GF-D8 (cell line): ENCODE measurements at places on chromosomes 4 and X.

DNA sequence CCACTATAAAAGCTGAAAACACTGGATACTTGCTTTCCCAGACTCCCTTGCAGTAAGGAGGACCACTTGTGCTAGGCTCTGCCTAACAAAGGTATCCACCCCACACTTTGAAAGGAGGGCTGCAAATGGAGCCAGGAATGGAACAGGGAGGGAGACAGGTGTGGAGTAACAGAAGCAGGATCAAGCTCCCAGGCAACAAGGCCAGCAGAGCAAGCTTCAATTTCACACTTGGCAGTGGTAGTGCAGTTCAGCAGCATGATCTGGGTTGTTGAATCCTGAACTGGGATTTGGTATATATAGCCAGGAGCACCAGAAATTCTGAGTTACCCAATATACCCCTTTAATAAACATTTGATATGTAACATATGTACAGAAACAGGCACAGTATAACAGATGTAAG, 9.8 kb downstream of the LAMP2 start:
- DNase-seq, result no peak

DNA sequence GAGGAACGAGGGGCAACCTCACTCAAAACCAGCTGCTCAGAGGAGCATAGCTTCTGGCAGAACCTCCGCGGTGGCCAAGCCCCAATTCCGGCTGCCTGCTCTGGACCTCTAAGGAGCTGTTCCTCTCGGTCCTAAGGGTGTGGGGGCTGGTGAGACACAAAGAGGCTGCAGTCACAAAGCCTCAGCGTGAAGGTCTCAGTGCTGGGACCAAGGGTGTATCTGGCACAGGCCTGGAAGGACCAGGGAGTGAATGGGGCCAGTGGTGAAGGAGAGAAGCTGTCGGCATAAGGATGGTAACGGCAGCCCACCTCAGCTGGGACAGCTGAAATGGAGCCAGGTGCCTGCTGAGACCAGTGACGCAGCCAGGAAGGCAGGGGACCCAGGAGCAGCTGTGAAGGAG, 5.3 kb downstream of the PDE6B start:
- no peak for DNase-seq

- DNase-seq, result no peak
Measured at GRCh38 chrX:18769812-18770573, 62.5 kb downstream of the PPEF1 start.

- DNase-seq, result no peak
Measured at GRCh38 chrX:40041915-40042314, 55.8 kb downstream of the BCOR start.

DNA sequence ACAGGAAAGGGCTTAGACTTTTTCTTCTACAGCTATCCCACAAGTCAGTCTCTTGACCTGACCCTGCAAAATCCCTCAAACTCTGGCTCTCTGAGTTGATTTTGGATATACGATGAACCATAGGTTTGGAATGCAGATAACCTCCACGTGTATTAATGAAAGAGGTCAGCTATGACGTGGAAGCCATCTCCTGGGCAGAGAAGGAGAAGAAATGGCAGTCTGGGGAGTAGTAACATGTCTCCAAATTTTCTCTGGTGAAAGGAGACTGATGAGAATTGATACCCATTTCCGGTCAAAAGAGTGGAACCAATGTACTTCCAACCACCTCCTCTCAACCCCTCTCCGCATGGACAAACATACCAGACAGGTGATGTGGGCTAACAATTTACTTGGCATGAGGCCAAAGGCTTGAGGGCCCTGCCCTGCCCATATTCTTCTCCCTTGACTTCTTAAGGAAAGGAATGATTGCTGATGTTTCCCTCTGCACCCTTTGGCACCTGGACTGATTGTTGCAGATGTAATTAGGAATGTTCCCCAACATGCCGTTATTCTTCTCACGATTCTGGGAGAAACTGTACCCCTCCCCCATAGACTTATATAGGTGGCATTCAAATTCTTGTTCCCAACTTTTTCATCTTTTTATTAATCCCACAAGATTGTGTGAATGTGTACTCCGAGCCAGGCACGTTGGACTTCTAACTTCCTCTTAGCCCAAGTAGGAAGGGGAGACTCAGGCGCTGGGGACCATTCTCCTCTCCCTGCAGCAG, 580 bp upstream of the PLS3 start:
- no peak for DNase-seq

DNA sequence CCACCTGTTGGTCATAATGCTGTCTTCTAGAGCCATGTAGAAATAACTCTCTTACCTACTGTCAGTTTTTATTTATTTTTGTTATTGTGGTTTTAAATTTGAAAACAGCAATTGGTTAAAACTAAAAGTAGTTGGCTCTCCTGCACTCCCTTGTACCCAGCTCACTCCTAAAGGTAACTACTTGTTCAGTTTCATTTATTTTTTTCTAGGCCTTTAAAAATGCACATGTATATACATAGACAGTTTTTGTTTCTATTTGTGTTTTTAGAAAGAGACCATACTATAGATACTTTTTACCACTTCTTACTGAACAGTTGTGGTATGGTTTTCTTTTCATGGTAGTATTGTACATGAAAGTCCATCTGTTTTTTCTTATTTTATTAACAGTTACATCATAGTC, 16.8 kb downstream of the SMAD1 start:
- no peak for DNase-seq

GRCh38 chrX:110086162-110086915, 83.4 kb downstream of the TMEM164 start:
- no peak for DNase-seq

- no peak for DNase-seq
Measured at GRCh38 chr4:14035076-14035475, 407.6 kb upstream of the BOD1L1 start.

GRCh38 chr4:108560616-108561015, 59.8 kb upstream of the RPL34 start:
- no peak for DNase-seq

DNA sequence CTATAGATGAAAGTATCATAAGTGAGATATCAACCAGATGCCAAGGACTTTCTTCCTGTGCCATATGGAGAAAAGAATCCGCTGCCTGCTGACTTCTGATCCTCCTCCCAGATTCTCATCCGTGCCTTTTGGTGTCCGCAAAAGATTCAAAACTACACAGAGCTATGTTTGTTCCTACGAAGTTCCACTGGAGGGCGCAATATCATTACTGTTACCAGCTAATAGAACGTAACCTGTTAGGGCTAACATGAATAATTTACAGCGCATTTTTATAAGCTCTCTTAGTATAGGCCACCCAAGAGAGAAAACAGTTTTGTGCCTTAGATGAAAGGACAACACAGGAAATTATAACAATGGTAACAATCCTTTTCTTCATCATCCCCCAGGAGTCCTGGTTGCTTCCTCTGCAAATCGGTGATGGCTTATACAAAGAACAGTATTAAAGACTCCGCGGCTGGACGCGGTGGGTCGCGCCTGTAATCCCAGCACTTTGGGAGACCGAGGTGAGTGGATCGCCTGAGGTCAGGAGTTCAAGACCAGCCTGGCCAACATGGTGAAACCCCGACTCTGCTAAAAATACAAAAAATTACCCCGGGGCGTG, 22.8 kb upstream of the CENPVL3 start:
- no peak for DNase-seq

DNA sequence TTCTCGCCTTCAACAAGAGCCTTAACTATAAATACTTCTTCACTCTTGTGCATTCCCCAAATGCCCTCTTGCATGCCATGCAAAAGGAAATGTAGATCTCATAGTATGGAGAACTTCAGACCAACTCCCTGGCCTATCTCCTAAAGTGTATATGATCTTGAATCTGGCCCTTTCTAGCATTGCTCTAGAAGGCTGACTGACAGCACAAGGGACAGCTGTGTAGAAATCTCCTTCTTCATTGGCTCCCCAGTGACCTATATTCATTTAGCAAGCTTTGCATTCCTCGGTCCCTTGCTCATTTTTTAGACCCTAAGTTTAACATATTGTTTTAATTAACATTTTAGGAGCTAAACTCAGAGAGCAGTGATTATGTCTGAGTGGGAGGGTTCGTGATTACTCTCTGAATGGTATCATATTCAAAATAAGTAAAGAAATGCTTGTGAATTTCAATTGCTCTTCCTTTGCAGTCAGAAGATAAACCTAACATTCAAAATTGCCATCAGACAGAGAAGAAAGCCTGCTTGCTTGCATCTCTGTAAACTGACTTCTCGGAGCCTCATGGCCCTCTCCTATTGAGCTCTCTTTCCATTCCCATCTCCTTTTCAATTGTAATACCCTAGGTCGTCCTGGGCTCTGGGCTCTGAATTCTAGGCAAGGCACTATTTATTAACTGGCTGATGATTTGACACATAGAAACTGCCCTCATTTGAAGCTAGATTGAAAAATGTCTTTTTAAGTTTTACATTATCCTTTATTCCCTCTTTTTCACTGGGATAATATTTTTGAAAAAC, 120.3 kb upstream of the PRKG2 start:
- DNase-seq, result no peak

DNA sequence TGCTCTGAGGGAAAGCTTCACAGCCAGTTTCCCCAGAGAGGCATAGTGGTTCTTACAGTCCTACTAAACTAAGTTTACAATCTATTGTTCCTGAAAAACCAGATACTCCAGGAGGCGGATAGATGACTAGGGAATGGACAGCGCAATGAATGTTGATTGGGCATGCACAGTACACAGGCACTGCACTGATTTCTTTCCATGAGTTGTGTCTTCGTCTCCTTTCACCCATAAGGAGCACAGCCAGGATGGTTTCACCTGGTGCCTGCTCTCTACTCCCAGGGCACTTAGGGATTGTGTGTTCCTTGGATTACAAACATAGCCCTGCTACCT, 144.9 kb downstream of the PALLD start:
- no peak for DNase-seq

DNA sequence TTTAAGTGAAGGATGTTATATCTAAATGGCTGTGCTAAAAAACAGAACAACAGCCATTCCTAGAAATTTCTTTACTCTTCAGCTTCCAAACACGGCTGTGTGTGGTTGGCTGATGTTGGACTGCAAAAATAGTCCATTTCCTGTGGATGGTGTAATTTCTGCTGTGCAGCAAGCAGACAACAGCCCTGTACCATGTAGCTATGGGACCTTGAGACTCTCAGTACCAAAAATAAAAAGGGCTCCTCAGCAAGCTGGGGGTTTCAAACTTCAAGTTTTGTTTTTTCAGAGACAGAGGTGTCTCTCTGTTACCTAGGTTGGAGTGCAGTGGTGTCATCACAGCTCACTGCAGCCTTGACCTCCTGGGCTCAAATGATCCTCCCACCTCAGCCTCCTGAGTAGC, 18.1 kb downstream of the CD40LG start:
- DNase-seq, result no peak
